ENCODE measurements at places on chromosomes 16 and 17.

DNA sequence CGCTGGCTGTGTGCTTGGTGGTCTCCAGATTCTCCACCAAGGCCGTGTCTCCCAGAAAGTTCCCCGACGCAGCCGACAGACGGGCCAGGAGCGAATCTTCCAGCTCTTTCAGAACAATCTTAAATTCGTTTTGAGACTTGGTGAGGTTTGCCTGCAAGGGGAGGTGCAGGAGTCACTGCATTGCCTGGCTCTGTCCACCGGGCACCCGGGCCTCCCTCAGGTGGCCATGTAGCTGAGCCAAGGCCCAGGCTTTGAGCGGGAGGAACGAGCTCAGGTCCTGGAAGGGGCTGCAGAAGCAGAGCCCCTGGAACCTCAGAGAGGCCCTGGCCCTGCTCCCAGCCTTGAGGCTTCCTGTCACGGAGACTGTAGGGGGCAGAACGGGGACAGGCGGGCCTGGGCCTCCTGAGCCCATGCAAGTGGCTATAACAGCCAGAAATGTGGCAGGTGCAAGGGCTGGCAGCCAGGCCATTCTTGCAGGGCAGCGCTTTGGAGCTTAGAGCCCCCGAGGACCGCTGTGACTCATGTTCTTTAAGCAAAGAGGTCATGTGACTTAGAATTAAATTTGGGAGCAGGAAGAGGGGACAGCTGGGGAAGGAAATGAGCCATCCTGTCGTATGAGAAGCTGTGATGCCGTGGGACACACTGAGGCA, 72.4 kb downstream of the PGS1 start:
- DNase-seq: no peak

- no peak for DNase-seq
Observed at GRCh38 chr17:57993471-57994365, 5.7 kb upstream of the VEZF1 start.

DNA sequence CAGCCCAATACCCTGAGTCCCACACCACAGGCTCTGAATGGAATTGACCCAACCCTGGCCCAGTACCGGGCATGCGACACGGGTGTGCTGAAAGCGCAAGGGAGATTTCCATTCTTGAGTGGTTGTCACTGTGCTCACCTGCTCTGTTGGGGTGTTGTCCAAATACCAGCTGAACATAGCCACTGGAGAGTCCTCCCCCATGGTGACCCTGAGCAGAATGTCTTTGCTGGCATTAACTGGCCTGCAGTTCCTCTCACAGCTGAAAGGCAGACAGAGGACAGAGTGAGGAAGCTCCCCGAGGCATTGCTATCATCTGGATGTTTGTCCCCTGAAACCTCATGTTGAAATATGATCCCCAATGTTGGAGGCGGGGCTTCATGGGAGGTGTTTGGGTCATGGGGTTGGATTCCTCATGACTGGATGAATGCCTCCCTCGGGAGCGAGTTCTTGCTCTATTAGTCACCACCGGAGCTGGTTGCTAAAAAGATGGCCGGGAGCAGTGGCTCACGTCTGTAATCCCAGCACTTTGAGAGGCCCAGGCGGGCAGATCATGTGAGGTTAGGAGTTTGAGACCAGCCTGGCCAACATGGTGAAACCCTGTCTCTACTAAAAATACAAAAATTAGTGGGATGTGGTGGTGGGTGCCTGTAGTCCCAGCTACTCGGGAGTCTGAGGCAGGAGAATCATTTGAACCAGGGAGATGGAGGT, 57.3 kb upstream of the BCO1 start:
- DNase-seq: no peak

DNA sequence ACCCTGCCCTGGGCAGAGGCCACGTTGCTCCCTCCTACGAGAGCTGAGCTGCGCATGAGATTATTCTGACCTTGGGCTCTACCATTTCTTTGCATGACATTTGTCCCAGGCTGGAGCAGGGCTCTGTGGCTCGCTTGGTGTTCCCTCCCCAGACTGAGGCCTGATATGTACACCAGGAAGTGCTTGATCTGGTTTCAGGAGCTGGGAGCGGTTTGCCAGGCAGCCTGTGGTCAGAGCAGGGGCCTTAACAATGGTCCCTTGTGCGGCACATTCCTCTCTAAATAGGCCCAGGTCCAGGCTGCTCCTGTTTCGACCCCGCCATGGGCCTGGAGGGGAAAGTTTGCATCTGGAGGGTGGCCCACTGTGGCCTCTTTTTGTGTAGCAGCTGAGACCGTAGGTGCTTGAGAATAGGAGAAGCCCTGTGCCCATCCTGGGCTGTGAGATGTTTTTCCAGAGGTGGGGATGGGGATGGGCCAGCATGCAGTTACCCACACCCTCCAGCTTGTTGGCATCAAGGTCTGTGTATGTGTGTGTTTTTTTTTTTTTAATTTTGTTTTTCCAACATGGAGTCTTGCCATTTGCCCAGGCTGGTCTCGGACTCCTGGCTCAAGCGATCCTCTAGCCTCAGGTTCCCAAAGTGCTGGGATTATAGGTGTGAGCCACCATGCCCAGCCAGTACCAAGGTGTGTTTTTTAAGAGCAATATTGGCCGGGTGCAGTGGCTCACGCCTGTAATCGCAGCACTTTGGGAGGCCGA, 253.9 kb downstream of the SEC14L1 start:
- no peak for DNase-seq

GRCh38 chr16:15054357-15055140, 1.3 kb downstream of the NTAN1 start:
- DNase-seq: peak; percentile 23

GRCh38 chr16:47063011-47063724, 80.6 kb downstream of the NETO2 start:
- DNase-seq: no peak

DNA sequence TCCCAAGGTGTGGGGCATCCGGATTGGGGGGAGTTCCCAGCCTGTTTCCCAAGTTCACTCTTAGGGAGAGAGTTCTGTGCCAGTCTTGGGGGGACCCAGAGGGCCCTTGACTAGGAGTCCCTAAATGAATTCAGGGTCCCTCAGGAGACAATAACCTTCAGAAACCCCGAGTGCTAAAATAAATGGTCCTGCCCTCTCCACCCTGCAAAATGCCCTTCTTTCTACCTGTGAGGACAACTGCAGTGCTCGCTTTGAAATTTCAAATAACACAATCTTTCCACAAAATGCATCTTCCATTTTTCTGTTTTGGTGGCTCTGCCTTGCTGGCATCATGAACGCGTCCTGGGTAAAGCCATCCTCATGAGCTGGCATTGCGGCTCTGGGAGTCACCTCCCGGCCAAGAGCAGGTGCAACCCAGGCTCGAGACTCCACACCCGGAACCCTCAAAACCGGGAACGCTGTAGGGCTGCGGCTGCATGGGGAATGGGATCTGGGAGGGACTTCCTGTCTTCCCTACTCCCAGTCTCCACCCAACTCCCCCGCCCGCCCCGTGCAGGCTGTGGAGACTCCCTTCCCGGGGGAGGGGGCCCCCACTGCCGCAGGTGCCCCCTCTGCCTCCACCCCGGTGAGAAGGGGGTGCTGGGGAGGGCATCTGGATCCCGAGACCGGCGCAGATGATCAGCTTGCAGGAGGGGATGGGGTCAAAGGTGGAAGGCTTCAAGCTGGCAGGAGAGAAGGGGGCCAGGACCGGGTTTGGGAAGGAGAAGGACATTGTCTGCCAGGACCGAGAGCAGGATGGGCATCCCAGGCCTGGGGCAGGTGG, at the start of gene ZNF205:
Gene ZNF205 (plus strand): TSS at position 529 of the 823 bp plus-strand sequence. CDS start 845 bp downstream, outside the sequence.
- peak; percentile 45 for DNase-seq

GRCh38 chr16:46785076-46785845, 37.1 kb upstream of the MYLK3 start:
- DNase-seq: no peak

DNA sequence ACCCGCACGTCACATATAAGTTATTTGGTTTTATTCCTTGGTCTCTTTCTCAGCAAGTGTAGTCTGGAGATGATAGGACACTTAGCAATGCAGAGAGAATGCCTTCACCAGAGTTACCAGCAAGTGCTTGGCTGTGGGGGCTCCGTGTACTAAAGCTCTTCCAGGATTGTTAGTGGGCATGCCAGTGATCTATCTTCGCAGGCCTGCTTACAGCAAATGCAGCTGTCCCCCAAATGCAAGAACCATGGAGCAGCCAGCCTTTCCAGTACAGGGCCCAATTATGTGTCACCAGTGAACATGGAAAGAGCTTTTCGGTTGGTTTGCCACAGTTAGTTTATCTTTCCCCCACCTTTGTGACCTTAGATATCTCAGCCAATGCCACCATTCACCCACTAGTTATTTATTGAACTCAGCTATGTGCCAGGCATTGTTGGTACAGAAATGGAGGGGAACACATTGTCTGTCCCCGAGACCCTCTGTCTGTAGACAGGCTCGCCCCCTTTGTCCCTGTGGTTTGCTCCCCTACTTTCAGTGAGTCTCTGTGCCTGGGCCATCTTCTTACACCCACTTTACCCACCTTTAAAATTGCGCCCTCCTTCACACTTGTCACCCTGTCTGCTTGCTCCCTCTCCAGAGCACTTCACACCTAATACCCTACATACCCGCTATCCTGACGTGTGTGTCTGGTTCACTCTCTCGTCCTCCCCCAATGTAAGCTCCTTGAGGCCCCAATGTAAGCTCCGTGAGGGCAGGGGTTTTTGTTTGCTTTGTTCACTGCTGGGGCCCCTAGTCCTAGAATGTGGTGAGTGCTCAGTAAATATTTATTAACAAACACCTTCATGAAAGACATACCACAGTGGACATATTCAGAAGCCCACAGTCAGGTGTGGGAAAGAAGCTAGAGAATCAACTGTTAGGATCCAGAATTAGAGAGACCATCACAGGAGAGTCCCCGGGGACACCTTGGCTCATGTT, 13.3 kb downstream of the USP10 start:
- DNase-seq: peak; percentile 31

DNA sequence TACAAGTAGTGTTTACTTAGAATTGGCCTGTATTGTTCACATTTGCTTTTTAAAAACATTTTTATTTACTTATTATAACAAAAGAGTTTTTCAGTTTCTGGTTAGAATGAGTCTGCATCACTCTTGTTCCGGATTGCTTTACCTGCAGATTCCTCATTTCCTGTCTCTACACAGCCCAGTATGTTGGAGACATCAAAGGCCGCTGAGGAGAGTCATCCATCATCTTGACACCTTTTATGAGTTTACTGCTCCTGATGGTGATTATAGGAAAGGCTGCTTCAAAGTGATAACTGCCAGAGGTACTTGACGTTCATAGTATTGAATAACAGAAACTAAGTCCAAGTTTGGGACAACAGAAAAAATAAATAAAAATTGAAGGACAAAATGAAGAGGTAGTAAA, 490.5 kb upstream of the CA10 start:
- DNase-seq: no peak

DNA sequence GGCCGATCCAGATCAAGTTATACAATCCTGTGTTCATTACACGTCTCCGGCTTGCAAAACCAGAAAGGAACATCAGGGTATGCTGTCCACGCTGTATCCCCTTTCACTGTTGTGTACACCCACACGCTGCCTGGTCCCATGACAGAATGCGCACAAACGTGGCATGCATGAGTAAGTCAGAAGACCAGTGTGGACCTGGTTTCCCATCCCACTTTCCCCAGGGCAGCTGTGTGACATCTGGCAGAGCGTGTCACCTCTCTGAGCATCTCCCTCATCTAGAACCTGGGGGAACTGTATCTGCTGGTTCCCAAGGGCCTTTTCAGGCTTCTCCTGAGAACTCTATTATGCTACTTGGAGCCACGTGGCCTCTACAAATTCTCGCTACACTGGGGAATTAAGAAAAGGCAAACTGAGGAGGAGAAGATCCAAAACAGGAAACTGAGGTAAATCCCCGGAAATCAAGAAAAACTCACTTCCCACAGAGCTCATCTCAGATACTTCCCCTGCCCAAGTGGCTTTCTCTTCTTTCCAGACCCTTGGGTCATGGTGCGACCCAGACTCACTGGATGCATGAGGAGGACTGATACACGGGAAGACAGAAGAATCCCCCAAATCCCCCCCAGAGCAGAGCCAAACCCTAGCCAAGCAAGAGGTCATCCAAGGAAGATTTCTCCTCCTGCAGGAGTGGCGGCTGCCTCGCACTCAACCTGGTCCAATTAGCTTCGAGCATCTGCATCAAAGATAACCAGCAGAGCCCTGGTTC, 139.3 kb downstream of the GAS7 start:
- DNase-seq: no peak

DNA sequence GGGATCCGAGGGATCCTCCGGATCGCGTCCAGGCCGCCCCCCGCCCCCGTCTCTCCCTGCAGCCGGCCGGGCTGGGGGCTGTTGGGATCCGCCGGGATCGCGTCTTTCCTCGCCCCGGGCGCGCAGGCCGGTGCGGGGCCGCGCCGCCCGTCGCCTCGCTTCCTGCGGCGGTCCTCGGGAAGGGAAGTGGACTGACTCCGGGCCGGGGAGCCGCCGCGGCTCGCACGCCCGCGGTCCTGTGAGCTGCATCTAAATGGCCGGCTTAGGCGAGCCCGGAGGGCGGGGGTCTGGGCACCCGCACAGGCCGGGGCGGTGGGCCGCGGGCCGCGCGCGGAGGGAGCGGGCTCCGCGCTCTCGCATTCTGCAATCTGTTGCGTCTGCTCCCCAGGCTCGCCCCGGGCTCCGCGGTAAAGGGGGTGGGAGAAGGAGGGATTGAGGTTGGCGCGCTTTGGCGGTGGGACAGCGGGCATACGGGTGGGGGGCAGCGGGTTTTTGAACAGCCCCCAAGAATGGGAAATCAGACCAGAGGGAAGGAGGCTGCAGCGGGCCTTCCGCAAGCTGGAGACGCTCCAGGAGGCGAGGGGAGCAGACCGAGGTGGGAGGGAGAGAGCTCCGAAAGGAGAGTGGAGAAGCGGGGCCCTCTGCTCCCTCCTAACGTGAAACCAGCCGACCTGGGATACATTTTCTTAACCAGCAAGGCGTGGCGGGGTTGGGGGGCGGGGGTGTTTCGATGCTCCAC, 2.2 kb downstream of the TMEM132E start:
- no peak for DNase-seq

- no peak for DNase-seq
Observed at GRCh38 chr16:55557186-55557585, 9.3 kb upstream of the CAPNS2 start.

GRCh38 chr16:30786936-30787612, at the start of gene ZNF629:
TSS of gene ZNF629 (minus strand) at chr16:30787205. CDS start at chr16:30784482, 2,723 bp downstream.
- peak; percentile 43 for DNase-seq

- DNase-seq: peak; percentile 98
Observed at GRCh38 chr17:79925242-79925957, 86.2 kb upstream of the CBX4 start.

- no peak for DNase-seq
Observed at GRCh38 chr16:73482310-73482709, 434.4 kb upstream of the ZFHX3 start.

DNA sequence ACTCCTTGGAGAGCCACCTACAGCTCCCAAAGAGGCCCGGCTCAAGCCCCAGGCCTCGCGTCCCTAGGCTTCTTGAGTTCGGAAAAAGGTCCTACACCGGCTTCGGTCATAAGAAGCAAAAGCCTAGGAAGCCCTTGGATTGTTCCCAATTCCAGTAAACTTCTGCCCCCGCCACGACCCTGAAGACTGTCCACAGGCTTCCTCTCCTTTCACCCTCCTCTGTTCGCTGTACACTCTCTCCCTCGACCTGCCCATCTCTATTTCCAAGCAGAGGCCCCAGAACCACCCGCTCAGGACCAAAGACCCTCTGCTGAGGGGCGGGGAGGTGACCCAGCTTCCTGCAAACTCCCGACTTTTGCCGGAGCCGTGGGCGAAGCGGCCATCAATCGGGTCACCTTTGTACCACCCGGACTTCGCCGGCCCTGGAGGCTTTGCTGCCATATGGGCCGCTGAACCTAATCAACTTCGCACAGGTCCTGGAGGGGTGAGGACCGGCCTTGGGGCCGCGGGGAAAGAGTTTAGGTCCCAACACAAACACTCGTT, 2.7 kb downstream of the HOXB2 start:
- peak; percentile 60 for DNase-seq
